AG08395 (cell line): ENCODE measurements at places on chromosomes 3 and 15.
A peak's percentile ranks its signal among the peaks of the same experiment; 100 is the strongest.

- DNase-seq: no peak
Observed at GRCh38 chr15:40477642-40478327, 7.0 kb downstream of the CHST14 start.

GRCh38 chr3:53044711-53045517 lies 959 bp downstream of the SFMBT1 start:
- peak; percentile 76 for DNase-seq

DNA sequence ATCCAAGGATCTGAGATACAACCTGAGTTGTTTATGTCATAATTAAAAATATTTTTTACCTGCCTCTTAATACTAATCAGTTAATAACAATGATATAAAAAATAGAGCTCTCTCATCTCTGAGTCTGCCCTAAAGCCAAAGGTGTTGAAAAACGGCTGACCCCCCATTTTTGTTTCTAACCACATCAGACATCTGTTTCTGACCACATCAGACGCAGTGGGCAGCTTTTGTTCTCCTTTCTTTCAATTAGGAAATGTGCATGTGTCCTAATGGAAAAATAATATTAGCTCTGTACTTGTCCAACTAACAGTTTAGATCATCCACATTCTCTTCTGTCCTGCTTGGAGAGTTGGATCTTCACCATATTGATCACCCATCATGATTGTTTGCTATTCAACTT lies 144.6 kb downstream of the SHOX2 start:
- DNase-seq: no peak

DNA sequence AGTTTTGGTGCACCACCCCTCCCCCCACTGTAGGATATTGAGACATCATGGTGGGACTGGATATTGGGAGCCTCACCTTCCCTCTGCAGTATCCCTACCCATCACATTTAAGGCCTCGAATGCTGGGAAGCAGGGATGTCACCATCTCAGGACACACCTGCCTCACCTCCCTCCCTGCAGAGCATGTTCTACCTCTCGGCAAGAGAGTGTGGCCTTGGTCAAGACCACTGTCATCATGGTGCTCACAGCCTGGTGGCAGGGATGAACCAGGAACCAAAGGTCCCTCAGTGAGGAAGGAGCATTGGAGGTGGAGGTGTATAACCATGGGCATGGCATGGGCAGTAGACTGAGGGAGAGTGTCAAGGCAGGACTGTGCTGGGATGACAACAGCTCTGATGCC lies 104.8 kb downstream of the CORO2B start:
- no peak for DNase-seq

DNA sequence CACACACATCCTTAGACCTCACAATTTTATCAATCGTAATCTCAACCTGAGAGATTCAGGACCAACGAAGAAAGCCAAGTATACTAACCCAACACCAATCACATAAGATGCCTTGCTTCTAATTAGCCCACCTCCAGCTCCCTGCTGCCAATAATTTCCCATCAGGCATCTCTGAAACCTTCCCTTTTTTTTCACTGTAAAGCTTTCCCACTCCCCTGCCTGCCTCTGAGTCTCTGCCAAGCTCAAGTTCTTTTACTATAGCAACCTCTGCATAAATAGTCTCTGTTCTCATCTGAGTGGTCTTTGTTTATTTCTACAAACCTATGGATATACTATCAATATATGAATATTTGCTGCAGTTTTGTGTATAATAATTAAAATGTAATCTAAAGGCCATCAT lies 86.5 kb downstream of the PIK3CB start:
- DNase-seq: no peak

GRCh38 chr15:85581495-85581894 lies 201.1 kb downstream of the AKAP13 start:
- DNase-seq: no peak

DNA sequence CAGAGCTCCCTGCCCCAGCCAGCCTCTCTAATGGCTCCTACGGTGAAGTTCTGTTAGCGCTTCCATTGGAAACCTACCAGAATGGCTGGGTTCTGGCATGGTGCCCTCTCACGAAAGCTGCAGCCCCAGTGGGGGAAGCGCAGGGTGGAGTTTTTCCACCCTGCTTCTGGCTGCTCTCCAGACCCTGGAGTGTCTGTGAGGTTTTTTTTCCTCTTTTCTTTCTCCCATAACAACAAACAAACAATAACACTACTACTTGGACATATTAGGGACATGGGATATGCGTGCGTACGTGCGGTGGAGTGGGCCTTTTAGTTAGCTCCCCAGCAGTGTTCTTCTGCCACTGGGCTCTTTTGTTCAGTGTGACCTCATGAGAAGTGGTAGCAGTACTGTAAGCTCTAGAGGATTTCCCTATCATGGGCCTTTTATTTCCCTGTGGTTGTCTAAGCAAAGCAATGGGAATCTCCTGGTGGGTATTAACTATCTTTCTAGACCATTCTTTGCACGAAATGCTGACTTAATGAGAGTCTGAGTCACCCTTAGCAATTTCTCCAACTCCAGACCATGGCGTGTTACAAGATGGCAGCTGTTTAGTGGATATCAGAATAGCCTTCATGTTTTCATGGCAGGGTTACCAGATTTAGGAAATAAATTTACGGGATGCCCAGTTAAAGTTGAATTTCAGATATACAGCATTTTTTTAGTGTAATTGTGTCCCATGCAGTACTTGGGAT lies 161.9 kb downstream of the FNDC3B start:
- peak; percentile 86 for DNase-seq

- no peak for DNase-seq
Observed at GRCh38 chr3:130849091-130849552, 44.8 kb upstream of the ATP2C1 start.

GRCh38 chr3:52030714-52031310 lies 25.6 kb downstream of the DUSP7 start:
- DNase-seq: no peak

DNA sequence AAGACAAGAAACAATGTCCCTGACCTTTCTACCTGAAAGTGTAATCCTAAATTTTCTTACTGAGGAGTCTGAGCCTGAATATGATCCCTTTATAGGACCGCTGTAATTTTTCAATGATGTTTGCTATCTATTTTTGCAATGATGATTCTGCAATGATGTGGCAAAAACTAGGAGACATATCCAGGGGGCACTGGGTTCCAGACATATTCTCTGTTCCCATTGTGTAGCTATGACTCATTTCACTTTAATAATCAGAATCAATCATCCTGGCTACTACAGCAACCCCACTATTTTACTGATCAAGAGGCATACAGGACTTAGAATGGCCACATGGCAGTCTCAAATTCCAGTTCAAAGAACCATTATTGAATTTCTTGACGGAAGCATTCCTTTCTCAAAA lies 85.9 kb downstream of the AQR start:
- DNase-seq: no peak

- DNase-seq: no peak
Observed at GRCh38 chr3:49536875-49537533, 17.3 kb upstream of the BSN start.

GRCh38 chr3:74357881-74358280 lies 256.6 kb downstream of the CNTN3 start:
- no peak for DNase-seq

DNA sequence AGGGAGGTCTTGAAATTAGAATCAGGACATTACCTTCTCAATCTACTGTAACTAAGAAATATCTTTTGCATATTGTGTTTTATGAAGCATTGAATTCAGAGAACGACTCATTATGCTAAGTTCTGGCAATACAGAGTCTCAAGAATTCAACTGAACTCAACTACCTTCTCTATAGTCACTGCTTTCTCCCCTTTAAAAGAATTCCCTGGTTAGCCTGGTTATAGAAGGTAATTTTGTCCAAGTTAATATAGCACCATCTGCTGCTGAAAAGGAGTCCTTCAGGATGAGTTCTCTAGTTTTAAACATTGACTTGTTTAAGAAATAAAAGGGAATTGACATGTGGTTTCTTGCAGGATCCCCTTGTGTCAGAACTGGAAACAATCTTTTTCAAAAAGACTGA lies 60.2 kb downstream of the IL16 start:
- peak; percentile 67 for DNase-seq

DNA sequence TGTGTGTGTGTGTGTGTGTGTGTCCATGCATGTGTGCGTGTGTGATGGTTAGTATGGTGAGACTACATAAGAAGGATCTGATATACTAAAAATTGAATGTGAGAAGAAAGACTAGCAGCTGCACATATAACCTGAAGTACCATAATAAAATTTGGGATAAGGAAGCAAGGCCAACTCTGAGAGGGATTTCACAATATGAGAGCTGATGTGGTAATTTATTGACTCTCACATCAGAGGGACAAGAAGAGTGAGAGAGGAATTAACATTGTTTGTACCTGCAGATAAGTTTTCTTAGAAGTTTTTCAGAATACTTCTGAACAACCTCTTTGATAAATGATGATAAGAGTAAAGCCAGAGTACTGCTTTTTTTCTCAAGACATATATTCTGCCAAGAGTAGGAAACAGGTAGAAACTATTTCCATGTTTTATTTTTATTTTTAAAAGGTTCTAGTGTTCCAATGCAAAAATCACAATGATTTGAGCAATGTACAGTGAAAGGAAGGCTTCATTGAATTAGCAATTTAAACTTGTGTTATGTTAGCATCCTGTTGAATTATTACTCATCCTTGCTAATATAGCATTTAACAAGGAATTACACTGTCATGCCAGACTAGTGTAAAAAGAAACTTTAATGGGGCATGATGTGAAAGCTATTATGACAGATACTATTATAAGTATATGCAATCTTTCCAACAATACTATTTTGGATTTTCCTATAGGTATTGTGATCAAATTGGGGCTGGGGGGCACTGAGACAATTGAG lies 415.5 kb upstream of the ARPP21 start:
- DNase-seq: no peak

- peak; percentile 45 for DNase-seq
Observed at GRCh38 chr3:29686889-29687592, 406.2 kb downstream of the RBMS3 start.

- DNase-seq: no peak
Observed at GRCh38 chr15:80440024-80440423, 35.8 kb downstream of the ARNT2 start.

GRCh38 chr3:195468391-195468776 lies 25.6 kb upstream of the ACAP2 start:
- no peak for DNase-seq

- DNase-seq: peak; percentile 62
Observed at GRCh38 chr15:31216215-31216911, 110.3 kb upstream of the KLF13 start.

DNA sequence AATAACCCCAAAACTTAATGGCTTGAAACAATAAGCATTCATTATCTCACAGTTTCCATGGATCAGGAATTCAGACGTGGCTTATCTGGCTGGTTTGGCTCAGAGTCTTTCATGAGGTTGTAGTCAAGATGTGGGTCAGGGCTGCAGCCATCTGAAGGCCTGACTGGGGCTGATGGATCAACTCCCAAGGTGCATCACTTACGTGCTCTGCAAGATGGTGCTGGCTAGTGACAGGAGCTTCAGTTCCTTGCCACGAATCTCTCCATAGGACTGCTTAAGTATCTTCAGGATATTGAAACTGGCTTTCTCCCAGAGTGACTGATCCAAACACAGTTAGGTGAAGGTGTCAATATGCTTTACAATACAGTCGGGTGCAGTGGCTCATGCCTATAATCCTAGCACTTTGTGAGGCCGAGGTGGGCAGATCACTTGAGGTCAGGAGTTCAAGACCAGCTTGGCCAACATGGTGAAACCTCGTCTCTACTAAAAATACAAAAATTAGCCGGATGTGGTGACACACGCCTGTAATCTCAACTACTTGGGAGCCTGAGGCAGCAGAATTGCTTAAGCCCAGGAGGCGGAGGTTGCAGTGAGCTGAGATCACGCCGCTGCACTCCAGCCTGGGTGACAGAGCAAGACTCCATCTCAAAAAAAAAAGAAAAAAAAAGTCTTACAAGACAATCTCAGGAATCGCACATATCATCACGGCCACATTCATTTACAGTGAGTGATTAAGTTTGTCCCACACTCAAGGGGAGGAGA lies 28.5 kb upstream of the PTPRG start:
- no peak for DNase-seq

DNA sequence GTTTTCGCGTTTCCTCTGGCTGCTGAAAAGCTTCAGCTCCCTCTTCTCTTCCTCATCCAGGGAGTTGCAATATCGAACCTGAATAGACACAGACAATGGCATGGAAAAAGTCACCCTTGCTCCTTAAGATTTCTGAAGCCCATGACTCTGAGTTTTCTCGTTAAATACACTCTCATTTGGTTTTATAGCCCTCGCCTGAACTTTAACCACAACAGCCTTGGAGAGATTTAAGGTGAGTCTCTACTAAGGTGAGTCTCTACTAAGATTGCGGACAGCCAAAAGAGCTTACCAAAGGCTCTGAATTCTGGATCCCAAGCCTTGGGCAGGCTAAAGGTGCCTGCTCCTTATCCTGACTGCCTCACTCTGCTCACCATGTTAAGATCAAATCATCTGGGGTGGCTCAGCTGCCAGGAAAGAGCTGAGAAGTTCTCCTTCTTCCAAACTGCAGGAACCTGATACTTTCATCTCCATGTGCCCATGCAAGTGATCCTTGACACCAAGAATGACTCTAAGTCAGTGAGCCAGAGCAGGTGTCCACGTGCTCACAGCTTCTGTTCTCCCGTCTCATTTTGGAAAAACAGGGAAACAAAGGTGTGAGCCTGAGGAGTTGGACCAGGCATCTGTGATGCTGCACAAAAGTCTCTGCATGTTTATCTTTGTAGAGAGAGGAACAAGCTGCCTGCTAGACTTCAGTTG lies 65.1 kb downstream of the PRICKLE2 start:
- no peak for DNase-seq

GRCh38 chr3:37236024-37236423 lies 61.6 kb upstream of the LRRFIP2 start:
- DNase-seq: no peak

- DNase-seq: peak; percentile 81
Observed at GRCh38 chr3:134333522-134334181, 40.6 kb downstream of the AMOTL2 start.

DNA sequence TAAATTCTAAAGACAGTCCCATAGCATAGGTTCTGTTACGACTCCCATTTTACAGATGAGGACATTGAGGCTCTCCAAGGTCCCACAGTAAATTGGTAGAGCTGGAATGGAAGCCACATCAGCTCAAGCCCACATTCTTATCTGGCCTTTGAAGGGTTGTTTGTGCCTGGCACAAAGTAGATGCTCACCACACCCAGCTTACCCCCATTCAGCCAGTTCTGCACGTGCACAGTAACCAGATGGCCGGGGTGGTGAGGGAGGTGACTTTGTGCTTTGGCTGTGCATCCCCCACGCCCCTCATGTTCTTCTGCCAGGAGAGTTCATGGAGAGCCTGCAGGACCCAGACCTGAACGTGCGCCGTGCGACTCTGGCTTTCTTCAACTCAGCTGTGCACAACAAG lies 16.2 kb downstream of the RPL32 start:
- DNase-seq: no peak

- DNase-seq: no peak
Observed at GRCh38 chr3:142115867-142116668, 33.3 kb downstream of the TFDP2 start.
